ENCODE measurements at places on chromosomes 6 and 20. TPM values are rescaled to one million over a fixed set of nuclear protein-coding genes. Genes with fewer than 3 reads are reported as not detected.

The SLC26A8 gene
- not detected for total RNA-seq

The RAET1G gene
- not detected for total RNA-seq

The FAM209B gene
- total RNA-seq = not detected

The SNRNP48 gene
- 33.4 TPM for total RNA-seq

The OTOR gene
- total RNA-seq = not detected

The PRL gene
- total RNA-seq = not detected

The IP6K3 gene
- not detected for total RNA-seq

The SLC24A3 gene
- total RNA-seq = not detected

The OGFRL1 gene
- 32.9 TPM for total RNA-seq

The STMN3 gene
- 6.7 TPM for total RNA-seq

The CRISP2 gene
- not detected for total RNA-seq

The POU5F1 gene
- total RNA-seq = 0.86 TPM

The ARHGAP40 gene
- total RNA-seq = not detected

The GJA10 gene
- total RNA-seq = not detected

The GPR6 gene
- not detected for total RNA-seq

The CST5 gene
- not detected for total RNA-seq

The DOK5 gene
- total RNA-seq = not detected

The UNC93A gene
- not detected for total RNA-seq

The PROKR2 gene
- total RNA-seq = not detected

The PSORS1C2 gene
- not detected for total RNA-seq

The OXT gene
- total RNA-seq = not detected

The C6orf15 gene
- not detected for total RNA-seq

The POM121L2 gene
- not detected for total RNA-seq

The MOG gene
- total RNA-seq = not detected

The CD2AP gene
- total RNA-seq = 61.7 TPM
